Stimulated activated naive CD8-positive, alpha-beta T cell treated with anti-CD3 and anti-CD28 coated beads, Interleukin-15, Interleukin-2, amounts not matched to agents 100 U/mL and 50 U/mL, for 24 hours (primary cell): ENCODE measurements at places on chromosomes 7 and 10.

DNA sequence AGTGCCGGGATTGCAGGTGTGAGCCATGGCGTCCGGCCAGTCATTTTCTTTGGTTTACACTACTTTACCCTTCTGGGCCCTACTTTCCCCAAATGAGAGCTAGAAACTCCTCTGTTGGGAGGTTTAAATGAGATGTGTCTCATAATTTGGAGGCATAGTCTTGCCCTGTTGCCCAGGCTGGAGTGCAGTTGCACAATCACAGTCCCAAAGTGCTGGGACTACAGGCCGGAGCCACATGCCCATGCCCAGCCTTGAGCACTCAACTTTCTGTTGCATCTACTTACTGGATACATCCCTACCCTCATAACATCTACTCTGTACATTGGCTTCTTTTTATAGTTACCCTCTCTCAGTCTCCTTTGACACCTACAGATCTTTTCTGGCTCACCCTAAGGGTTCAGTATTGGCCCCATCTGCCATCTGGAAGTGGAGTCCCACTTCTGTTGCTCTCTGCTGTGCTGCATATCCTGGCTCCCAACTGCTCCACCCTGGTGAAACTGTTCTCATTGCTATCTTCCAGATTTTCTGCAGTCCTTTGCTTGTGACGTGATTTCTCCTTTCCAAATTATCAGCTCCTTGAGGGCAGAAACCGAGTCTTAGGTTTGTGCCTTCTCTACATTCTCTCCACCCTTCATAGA lies 8.4 kb downstream of the EIF4H start:
- no peak for DNase-seq

- no peak for DNase-seq
These were observed 2.5 kb upstream of the MUC3A start for GRCh38 chr7:100946766-100947365.

DNA sequence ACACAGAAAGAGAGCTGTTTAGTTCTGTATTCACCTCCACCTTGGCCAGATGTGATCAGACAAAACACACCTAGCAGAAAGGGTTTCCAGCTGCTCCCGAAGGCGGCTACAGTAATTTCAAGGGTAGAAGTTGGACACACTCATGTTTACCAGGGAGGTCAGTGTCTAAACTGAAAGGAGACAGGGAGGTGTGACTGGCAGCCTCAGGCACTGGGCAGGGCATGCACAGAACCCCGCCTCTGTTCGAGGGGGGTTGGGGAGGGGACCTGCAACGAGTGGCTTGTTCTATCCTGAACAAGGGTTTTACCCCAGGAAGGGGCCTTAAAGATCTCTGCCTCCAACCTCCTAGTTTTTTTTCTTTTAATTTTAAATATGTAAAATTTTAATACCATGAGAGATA lies 49.6 kb downstream of the BPGM start:
- no peak for DNase-seq

- no peak for DNase-seq
These were observed 4.5 kb downstream of the DEPP1 start for GRCh38 chr10:44974082-44974627.
